ENCODE measurements at places on chromosomes 16 and 17.

DNA sequence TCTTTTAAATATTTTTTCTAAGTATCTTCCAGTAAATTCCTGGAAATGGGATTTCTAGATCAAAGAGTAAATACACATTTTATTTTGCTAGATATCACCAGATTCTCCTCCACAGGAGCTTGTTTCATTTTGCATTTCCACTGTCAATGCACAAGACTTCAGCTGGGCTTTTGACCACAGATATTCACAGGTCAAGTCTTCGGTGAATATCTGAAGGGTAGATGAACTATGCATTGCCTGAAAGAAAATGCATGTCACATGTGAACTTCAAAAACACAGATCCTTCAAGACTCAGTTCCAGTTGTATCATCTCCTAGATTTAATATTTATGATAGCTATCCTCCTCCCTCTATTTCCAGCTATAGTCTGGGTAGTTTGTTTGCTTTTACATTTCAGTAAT, 963.6 kb upstream of the GOT2 start:
- DNase-seq: no peak

DNA sequence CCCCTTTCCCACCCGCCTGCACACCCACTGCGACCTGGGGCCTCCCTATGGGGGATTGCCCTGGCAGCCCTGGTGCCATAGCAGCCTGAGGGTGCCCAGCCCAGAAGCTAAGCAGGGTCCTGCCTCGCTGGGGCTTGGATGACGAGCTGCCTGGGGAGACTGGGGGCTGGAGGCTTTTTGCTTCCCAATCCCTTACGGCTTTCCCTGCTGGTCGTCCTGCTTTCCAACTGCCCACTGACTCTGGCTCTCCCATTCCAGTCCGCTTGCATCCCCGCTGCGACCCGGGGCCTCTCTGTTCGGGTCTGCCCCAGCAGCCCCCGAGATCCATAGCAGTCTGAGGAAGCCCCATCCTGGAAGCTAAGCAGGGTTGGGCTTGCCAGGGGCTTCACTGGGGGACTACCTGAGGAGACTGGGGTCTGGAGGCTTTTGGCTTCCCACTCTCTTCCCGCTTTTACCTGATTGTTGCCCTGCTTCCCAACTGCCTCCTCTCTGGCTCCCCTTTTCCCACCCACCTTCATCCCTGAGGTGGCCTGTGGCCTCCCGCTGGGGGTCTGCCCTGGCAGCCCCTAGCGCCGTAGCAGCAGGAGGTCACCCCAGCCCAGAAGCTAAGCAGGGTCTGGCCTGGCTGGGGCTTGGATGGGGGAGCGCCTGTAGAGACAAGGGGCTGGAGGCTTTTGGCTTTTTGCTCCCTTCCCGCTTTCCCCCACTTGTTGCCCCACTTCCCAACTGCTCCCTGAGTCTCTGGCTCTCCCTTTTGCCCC, 2292.8 kb downstream of the TP53TG3F start:
- no peak for DNase-seq

GRCh38 chr16:154217-155030, 2.0 kb downstream of the HBZ start:
- no peak for DNase-seq

DNA sequence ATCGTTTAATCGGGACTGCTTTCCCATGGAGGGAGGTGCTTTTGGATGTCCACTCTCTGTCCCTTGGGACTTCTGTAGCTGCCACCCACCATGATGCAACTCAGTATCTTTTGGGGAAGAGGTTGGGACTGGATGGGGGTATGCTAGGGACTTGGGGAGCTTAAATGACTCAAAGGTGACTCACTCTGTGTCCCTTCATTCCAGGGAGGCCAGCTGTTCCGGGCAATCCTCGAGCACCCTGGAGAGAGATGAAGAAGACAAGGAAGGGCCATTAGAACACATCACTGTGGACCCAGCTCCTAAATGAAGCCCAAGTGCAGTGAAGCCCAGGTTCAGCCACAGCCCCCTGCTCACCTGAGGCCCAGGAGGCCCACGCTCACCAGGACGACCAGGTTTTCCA, 4.6 kb downstream of the COL1A1 start:
- no peak for DNase-seq

DNA sequence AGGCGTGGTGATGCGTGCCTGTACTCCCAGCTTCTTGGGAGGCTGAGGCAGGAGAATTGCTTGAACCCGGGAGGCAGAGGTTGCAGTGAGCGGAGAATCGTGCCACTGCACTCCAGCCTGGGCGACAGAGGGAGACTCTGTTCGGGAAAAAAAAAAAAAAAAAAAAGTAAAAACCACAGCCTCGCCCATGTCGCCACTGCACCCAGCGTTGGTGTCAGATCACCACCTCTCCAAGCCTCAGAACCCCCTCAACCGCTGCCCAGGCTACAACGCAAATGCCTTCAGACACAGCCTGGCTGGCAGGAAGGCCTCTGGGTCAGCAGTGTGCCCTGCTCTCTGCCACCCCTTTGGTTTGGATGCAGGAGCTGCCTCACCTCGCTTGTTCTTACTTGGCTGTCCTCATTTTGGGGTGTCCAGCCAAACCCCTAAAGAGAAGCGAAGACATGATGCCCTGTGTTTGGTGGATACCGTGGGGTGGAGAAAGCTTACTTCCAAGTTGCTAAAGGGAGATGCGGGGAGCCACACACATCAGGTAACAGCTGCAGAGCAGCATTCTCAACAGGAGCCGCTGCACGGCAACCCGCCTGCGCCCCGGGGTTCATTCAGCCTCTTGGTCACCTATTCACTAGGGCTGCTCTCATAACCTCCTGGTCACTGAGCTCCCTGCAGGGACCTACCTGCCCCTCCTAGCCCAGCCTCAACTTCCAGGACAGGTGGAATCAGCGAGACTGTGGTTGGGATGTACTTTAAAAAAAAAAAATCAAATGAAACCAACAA, 13.0 kb upstream of the CYTH1 start:
- no peak for DNase-seq

DNA sequence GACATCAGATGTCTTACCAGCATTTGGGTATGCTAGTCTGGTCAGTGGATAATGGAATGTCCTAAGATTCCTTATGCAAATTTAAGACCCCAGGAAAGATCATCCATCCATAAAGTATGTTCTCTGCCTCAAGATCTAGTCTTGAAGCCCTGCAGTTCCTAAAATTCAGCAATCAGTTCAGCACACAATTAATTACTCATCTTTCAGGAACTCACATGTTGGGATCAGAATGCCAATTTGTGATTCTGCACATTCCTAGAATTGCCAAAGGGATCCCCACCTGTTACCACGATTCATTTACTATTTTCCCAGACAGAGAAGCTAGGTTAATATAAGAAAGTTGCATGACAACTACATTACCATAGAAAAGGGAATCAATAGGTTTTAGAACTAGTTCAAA, 3.2 kb downstream of the OR2C1 start:
- DNase-seq: no peak

DNA sequence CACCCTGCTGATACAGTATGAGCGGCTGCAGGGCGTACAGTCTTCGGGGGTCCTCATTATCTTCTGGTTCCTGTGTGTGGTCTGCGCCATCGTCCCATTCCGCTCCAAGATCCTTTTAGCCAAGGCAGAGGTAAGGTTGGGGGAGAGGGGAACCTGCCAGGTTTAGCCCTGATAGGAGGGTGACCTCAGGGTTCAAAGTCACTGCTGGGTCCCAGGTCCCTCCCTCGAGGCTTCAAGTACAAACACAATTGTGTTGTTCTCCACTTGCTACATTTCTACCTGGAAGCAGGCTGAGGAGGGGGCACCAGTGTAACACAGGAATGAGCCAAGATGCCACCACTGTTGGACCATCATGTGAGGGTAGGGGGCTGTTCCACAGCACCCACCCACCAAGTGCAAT, 22.4 kb downstream of the ABCC3 start:
- no peak for DNase-seq

Data from MM.1S (cell line).